ENCODE measurements at places on chromosomes 7 and 10. TPM values are rescaled to one million over a fixed set of nuclear protein-coding genes. Genes with fewer than 3 reads are reported as not detected.

- no peaks in the 10 kb centered on the region for H3K27me3 ChIP-seq
- no peak overlapping the region for H3K4me3 ChIP-seq
- no peak overlapping the region for H3K27ac ChIP-seq
- no peaks in the 10 kb centered on the region for H3K4me1 ChIP-seq
Observed at GRCh38 chr7:84134169-84134568, 60.4 kb downstream of the SEMA3A start.

- H3K4me1 ChIP-seq = peaks cover 20% of the 10 kb centered on the region
- no peak overlapping the region for H3K4me3 ChIP-seq
- no peak overlapping the region for H3K27ac ChIP-seq
- H3K36me3 ChIP-seq = peaks cover 6% of the 10 kb centered on the region
- no peak for DNase-seq
Observed at GRCh38 chr7:38383281-38383680, 109.8 kb upstream of the TARP start.

- peaks cover 36% of the 10 kb centered on the region for H3K36me3 ChIP-seq
- no peak overlapping the region for H3K27ac ChIP-seq
- H3K4me1 ChIP-seq = peaks cover 22% of the 10 kb centered on the region
Observed at GRCh38 chr7:150993511-150993910, 2.7 kb downstream of the NOS3 start.

GRCh38 chr7:1811850-1812508, 141.9 kb downstream of the ELFN1 start:
- H3K27me3 ChIP-seq = peaks cover 2% of the 10 kb centered on the region
- H3K4me3 ChIP-seq = no peak overlapping the region
- H3K36me3 ChIP-seq = no peaks in the 10 kb centered on the region
- H3K27ac ChIP-seq = no peak overlapping the region
- H3K4me1 ChIP-seq = no peaks in the 10 kb centered on the region

GRCh38 chr7:149084407-149084806, 6.1 kb downstream of the ZNF786 start:
- no peak overlapping the region for H3K4me3 ChIP-seq
- DNase-seq = no peak
- H3K4me1 ChIP-seq = peaks cover 7% of the 10 kb centered on the region
- H3K36me3 ChIP-seq = peaks cover 29% of the 10 kb centered on the region
- H3K27ac ChIP-seq = no peak overlapping the region
- H3K27me3 ChIP-seq = no peaks in the 10 kb centered on the region

The PRRT4 gene
- 10.8 TPM for total RNA-seq

GRCh38 chr7:47574482-47575329, 7.2 kb downstream of the TNS3 start:
- no peak overlapping the region for H3K27ac ChIP-seq
- no peak for DNase-seq
- peaks cover 28% of the 10 kb centered on the region for H3K4me1 ChIP-seq
- H3K36me3 ChIP-seq = no peaks in the 10 kb centered on the region
- peaks cover 3% of the 10 kb centered on the region for H3K27me3 ChIP-seq

DNA sequence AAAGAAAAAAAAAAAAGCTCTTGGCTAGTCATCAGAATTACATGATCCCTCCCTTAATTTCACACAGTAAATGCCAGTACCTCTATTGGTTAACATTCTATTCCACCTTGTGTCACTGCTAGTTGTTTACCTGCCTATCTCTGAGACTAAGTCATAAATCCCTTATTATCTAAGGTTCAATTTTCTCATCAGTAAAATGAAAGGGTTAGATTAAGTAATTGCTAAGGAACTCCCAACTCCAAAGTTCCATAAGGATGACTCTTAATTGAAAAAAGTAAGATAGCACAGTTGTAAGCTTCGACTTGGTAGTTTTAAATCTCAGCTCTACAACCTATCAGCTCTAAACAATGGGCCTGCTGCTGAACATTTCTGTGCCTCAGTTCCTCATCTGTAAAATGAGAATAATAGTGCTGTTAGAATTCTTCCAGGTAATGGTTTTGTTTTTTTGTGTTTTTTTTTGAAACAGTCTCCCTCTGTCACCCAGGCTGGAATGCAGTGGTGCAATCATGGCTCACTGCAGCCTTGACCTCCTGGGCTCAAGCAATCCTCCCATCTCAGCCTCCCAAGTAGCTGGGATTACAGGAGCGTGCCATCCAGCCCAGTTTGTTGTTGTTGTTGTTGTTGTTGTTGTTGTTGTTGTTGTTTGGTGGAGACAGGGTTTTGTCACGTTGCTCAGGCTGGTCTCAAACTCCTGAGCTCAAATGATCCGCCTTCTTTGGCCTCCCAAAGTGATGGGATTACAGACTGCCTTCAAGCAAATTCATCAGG, 35.6 kb downstream of the SRPK2 start:
- no peak for DNase-seq
- H3K36me3 ChIP-seq = no peaks in the 10 kb centered on the region
- H3K4me3 ChIP-seq = no peak overlapping the region
- H3K27ac ChIP-seq = no peak overlapping the region
- H3K4me1 ChIP-seq = peaks cover 7% of the 10 kb centered on the region

The CPA2 gene
- total RNA-seq = not detected

The ESYT2 gene
- 31.8 TPM for total RNA-seq

- peaks cover 8% of the 10 kb centered on the region for H3K4me1 ChIP-seq
- H3K36me3 ChIP-seq = no peaks in the 10 kb centered on the region
- H3K4me3 ChIP-seq = no peak overlapping the region
- no peaks in the 10 kb centered on the region for H3K27me3 ChIP-seq
- DNase-seq = no peak
- H3K27ac ChIP-seq = no peak overlapping the region
Observed at GRCh38 chr10:27716521-27716920, 29.1 kb downstream of the MKX start.

The ATG9B gene
- total RNA-seq = 0.85 TPM

- no peak overlapping the region for H3K4me3 ChIP-seq
- H3K27me3 ChIP-seq = no peaks in the 10 kb centered on the region
- no peaks in the 10 kb centered on the region for H3K4me1 ChIP-seq
- H3K36me3 ChIP-seq = no peaks in the 10 kb centered on the region
- H3K27ac ChIP-seq = no peak overlapping the region
Observed at GRCh38 chr7:143069912-143070500, 17.9 kb downstream of the OR6V1 start.

The ASB10 gene
- not detected for total RNA-seq

GRCh38 chr7:82567841-82568240, 124.3 kb upstream of the CACNA2D1 start:
- no peak overlapping the region for H3K27ac ChIP-seq
- no peaks in the 10 kb centered on the region for H3K36me3 ChIP-seq
- no peak for DNase-seq
- no peaks in the 10 kb centered on the region for H3K27me3 ChIP-seq
- H3K4me3 ChIP-seq = no peak overlapping the region
- H3K4me1 ChIP-seq = peaks cover 3% of the 10 kb centered on the region

The ARHGAP22 gene
- 1.9 TPM for total RNA-seq

GRCh38 chr10:118330295-118331076, 11.6 kb downstream of the FAM204A start:
- no peak overlapping the region for H3K27ac ChIP-seq
- peaks cover 28% of the 10 kb centered on the region for H3K36me3 ChIP-seq
- H3K27me3 ChIP-seq = no peaks in the 10 kb centered on the region
- no peak for DNase-seq
- H3K4me3 ChIP-seq = no peak overlapping the region
- peaks cover 15% of the 10 kb centered on the region for H3K4me1 ChIP-seq

GRCh38 chr10:60162631-60163030, 227.0 kb downstream of the ANK3 start:
- H3K4me1 ChIP-seq = no peaks in the 10 kb centered on the region
- no peaks in the 10 kb centered on the region for H3K36me3 ChIP-seq
- no peak overlapping the region for H3K27ac ChIP-seq

The TAC1 gene
- 9.1 TPM for total RNA-seq

The GHITM gene
- 97.8 TPM for total RNA-seq

DNA sequence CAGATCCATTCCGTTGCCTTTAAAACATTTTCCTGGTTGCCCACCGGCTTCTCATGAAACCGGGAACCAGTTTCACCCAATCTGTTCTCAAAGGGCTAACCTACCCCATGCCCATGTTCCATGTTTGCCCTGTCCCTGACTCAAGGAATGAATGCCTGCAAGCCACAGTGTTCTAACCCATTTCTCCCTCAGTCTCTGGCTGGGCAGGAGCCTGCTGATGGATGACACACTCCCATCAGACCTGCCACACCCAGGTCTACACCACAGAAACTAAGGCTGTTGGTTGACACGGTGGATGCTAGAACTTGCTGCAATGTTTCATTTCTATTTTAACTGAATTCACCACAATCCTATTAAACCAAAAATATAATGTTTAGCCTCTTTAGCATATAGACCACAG, 15.6 kb downstream of the CLRN3 start:
- peaks cover 2% of the 10 kb centered on the region for H3K36me3 ChIP-seq
- H3K4me3 ChIP-seq = no peak overlapping the region
- H3K27ac ChIP-seq = no peak overlapping the region
- peaks cover 5% of the 10 kb centered on the region for H3K27me3 ChIP-seq
- no peak for DNase-seq

The ENTPD1 gene
- total RNA-seq = 102 TPM

The ADRA2A gene
- 1.5 TPM for total RNA-seq

GRCh38 chr7:2290877-2291276, 23.4 kb downstream of the SNX8 start:
- peaks cover 4% of the 10 kb centered on the region for H3K36me3 ChIP-seq
- H3K4me3 ChIP-seq = no peak overlapping the region
- no peak overlapping the region for H3K27ac ChIP-seq

DNA sequence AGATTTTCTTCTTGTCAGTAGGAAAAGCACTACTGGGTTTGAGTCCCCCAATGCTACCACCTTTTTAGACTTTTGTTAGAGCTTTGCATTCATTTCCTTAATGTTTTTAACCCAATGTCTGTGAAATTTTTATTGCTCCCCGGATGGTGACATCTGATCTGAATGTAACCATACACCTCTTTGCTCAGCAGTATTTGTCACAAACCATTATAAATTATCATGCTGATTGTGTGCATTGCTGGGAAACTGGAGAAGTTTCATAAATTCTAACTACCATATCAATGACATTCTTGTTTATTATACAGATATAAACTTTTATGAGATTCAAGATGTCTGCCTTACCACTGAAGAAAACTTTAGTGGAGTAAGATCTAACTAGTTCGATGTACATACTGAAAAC, 8.5 kb downstream of the NRP1 start:
- no peaks in the 10 kb centered on the region for H3K27me3 ChIP-seq
- DNase-seq = no peak
- no peak overlapping the region for H3K27ac ChIP-seq
- no peak overlapping the region for H3K4me3 ChIP-seq

GRCh38 chr10:124248056-124249045, 155.0 kb upstream of the CHST15 start:
- peaks cover 30% of the 10 kb centered on the region for H3K4me1 ChIP-seq
- H3K27ac ChIP-seq = no peak overlapping the region
- no peaks in the 10 kb centered on the region for H3K36me3 ChIP-seq
- no peak for DNase-seq

- no peak for DNase-seq
- peaks cover 2% of the 10 kb centered on the region for H3K4me1 ChIP-seq
- H3K27ac ChIP-seq = no peak overlapping the region
Observed at GRCh38 chr10:10644008-10644646, 373.5 kb upstream of the CELF2 start.

DNA sequence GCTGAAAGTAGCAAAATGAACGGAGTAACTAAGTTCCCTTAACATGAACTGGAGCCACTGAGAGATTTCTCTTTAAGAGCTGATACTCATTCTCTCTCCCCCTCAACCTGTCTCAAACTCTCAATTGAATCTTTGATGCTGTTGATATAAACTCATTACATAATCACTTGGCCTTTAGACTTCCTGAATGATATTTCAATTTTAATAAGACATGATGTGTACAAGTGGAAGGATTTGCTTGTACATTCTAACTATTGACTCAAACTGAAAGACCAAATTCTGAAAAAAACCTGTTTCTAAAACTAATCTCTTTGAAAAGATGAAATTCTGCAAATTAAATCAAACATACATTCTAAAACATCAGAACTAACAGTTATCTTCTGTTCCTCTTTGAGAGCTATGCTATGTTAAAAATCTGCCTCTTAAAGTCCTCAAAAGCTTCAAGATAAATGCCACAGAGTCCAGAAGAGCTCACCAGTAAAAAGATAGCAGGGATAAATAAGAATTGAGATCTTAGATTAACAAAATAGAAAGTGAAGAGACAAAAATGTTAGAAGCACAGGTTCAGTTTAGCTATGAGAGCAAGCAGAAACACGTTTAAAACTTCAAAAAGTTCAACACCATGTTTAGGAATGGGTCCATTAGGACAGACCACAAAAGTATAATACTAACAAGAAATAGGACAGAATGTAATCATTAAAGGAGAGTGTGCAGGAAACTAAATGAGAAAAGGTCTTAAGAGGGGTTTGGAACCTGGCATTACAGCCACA, 46.1 kb downstream of the TNPO3 start:
- peaks cover 4% of the 10 kb centered on the region for H3K4me1 ChIP-seq
- H3K27ac ChIP-seq = no peak overlapping the region
- H3K4me3 ChIP-seq = no peak overlapping the region
- H3K36me3 ChIP-seq = peaks cover 10% of the 10 kb centered on the region
- no peak for DNase-seq

- DNase-seq = no peak
- peaks cover 11% of the 10 kb centered on the region for H3K4me1 ChIP-seq
Observed at GRCh38 chr7:11170175-11170574, 196.5 kb downstream of the PHF14 start.

DNA sequence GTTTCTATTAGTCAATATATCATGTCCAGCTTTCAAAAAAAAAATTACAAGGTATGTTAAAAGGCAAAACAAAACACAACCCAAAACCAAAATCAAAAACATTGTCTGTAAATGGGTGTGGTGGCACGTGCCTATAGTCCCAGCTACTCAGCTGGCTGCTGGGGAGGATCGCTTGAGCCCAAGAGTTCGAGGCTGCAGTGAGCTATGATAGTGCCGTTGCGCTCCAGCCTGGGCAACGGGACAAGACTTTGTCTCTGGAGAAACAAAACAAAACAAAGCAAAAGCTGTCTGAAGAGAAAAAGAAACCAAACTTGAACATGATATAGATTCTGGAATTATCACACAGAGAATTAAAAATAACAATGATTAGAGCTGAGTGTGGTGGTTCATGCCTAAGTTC, 10.3 kb upstream of the CPA5 start:
- H3K27me3 ChIP-seq = peaks cover 3% of the 10 kb centered on the region
- DNase-seq = no peak
- no peak overlapping the region for H3K4me3 ChIP-seq

- no peak overlapping the region for H3K4me3 ChIP-seq
- DNase-seq = no peak
- H3K27ac ChIP-seq = no peak overlapping the region
- no peaks in the 10 kb centered on the region for H3K4me1 ChIP-seq
- H3K36me3 ChIP-seq = peaks cover 30% of the 10 kb centered on the region
- no peaks in the 10 kb centered on the region for H3K27me3 ChIP-seq
Observed at GRCh38 chr10:91957091-91957490, 33.5 kb downstream of the BTAF1 start.

All from endothelial cell (in vitro differentiated cells).